ENCODE measurements at places on chromosomes 6 and 20.

GRCh38 chr6:74087899-74088298 lies 391.9 kb downstream of the CD109 start:
- DNase-seq, result no peak

- DNase-seq, result no peak
Measured at GRCh38 chr6:46799657-46800056, 6.5 kb downstream of the MEP1A start.

- DNase-seq, result no peak
Measured at GRCh38 chr20:54013471-54013870, 56.9 kb downstream of the BCAS1 start.

GRCh38 chr6:129740013-129740412 lies 30.0 kb upstream of the ARHGAP18 start:
- DNase-seq, result no peak

Measured in HepG2 (cell line).